ENCODE measurements at places on chromosomes 5 and 9.

DNA sequence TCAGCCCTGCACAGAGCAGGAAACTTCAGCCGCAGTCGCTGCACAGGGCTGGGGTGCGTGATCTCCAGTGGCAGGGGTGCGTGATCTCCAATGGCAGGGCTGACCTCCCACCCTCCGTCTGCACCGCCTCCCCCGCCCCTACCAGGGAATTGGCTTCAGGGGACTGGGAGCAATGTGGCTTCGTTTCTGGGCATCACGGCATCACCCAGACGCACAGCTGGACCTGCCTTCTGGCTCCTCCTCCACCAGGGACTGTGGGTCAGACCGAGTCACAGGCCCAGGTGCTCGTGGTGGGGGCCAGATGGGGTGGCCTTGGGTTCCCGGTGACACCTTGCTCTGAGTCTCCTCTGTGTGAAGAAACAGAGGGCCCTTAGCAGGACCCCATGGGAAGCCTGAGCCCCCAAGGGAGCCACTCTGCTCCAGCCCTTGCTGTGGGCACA is 51.1 kb downstream of the AHRR start:
- DNase-seq, result peak; percentile 70

- no peak for DNase-seq
These were observed 1.8 kb downstream of the PTBP3 start for GRCh38 chr9:112331674-112331952.

DNA sequence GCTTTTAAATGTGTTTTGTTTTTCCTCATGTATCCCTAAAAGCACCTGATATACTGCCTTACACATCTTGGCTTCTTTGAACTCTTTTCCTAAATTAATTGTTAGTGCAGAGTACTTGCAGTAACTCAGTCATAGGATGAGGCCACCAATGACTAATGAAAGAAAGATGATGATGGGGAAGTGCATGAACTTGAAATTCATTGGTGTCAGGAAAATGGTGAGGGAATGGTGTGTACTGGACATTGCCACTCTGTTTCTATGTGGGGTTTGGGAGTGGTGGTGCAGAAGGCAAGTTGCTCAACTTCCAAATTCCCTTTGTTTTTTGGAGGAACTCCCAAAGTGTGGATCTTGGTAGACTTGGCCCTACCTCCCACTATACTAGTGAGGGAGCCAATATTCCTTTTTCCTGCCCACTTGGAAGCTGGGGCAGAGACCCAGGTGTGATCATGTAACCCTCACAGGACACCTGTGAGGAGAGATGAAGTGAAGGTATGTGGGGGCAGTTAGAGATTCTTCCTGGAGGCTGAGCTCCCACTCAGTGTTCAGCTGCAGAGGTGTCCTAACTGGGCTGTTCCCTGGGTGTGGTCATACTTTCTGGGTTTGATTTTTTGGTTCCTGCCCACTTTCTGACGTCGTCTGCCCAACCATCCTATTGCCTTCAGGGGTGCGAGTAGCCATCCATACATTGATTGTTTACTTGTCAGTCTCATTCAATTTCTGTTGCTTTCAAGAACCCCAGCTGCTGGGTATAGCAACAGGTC is 298.5 kb downstream of the MAST4 start:
- DNase-seq, result no peak

- DNase-seq, result no peak
These were observed 2.2 kb upstream of the ERAP1 start for GRCh38 chr5:96809921-96810320.

- DNase-seq, result no peak
These were observed 5.8 kb upstream of the NDST1 start for GRCh38 chr5:150502106-150502505.

All from posterior cingulate gyrus (tissue), 11 donors.